ENCODE measurements at places on chromosomes 12 and 14.

DNA sequence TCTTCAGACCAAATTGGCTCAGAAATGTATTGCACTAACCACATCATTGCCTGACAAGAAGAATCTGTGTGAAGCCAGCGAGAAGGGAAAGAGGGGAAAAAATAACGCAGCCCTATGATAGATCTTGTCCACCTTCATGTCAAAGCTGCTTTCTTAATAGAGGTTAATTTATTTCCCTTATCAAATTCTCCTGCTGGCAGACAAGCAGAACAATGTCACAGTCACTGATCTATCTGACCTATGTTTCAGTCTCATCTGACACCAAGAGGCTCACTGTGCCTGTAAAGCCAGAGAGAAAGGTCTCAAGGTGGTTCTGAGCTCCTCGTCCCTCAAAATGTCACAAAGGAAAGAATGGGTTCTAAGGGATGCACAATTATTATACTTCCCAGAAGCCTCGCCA lies 190.2 kb upstream of the NOS1 start:
- no peak for DNase-seq

DNA sequence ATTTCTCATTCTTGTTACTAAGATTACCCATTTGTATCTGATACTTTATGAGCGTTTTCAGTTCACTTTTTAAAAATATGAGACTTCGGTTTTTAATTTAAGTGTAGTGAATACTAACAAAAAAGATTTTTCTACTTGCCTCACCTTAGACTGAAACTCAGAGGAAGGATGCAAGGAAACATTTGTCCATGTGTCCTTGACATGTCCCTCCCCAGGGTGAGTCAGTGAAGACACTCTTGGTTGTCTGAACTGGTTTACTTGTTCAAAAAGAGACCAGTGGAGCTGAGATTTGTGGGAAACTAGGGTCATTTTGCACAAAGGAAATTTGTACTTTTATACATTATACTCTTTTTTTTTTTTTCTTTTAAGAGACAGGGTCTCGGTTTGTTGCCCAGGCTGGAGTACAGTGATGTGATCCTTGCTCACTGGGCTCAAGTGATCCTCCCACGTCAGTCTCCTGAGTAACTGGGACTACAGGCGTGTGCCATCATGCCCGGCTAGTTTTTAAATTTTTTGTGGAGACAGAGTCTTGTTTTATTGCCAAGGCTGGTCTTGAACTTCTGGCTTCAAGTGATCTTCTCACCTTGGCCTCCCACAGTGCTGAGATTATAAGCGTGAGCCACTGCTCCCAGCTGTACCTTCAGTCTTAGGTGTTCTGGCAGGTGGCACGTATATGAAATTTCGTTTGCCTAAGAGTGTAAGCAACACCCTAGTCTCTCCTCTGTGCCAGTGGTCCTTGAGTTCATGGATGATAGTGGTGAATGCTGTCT lies 56.7 kb downstream of the PPFIBP1 start:
- no peak for DNase-seq

- DNase-seq = no peak
Measured at GRCh38 chr12:126757326-126757725, 1509.6 kb upstream of the TMEM132C start.

GRCh38 chr14:88613552-88614010 lies 50.7 kb downstream of the ZC3H14 start:
- no peak for DNase-seq

- DNase-seq = no peak
Measured at GRCh38 chr12:15256761-15257160, 35.5 kb upstream of the RERG start.
